ENCODE measurements at places on chromosomes 7 and 10.
A peak's percentile ranks its signal among the peaks of the same experiment; 100 is the strongest.

DNA sequence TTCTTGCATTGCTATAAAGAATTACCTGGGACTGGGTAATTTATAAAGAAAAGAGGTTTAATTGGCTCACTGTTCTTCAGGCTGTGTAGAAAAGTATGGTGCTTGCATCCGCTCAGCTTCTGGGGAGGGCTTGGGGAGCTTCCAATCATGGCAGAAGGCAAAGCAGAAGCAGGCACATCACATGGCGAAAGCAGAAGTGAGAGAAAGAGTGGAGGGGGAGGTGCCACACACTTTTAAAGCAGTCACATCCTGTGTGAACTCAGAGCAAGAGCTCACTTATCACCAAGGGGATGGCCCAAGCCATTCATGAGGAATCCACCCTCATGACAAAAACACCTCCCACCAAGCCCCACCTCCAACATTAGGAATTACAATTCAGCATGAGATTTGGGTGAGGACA, 303.5 kb downstream of the OTUD1 start:
- DNase-seq = no peak

- DNase-seq = peak; percentile 3
Measured at GRCh38 chr10:121823993-121824463, 103.8 kb downstream of the ATE1 start.

GRCh38 chr10:33321516-33321915, 13.0 kb downstream of the NRP1 start:
- no peak for DNase-seq

- DNase-seq = no peak
Measured at GRCh38 chr7:40879941-40880543, 745.2 kb downstream of the SUGCT start.

DNA sequence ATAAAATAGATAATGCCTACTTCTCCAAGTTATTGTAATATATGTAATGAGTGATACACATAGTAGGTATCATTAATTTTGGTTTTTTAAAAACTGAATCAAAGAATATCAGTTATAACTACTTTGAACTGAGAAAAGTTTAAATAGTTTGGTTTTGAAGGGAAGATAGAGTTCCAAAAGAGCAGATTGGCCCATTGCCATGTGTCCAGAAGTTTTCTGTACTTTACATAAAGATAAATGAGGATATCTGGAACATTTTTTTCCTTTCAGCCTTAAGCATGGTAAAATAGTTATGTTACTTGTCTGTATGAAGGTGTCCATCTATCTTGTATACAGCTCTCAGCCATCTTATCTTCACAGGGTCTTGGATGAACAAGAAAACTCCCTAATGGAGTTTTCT, 97.9 kb upstream of the MXI1 start:
- DNase-seq = no peak

GRCh38 chr10:1559311-1559710, 178.0 kb downstream of the ADARB2 start:
- DNase-seq = no peak

- DNase-seq = no peak
Measured at GRCh38 chr7:76073335-76073990, 25.6 kb downstream of the MDH2 start.

DNA sequence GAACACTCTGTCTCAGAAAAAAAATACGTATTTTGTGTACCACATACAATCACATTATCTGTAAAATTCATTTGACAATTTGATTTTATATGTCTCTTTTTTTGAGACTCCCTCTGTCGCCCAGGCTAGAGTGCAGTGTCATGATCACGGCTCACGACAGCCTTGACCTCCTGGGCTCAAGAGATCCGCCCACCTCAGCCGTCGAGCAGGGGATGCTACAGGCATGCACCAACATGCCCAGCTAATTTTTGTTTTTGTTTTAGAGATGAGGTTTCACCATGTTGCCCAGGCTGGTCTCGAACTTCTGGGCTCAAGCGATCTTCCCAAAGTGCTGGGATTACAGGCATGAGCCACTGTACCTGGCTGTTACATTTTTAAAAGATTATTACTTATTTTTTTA, 11.6 kb upstream of the BAZ1B start:
- no peak for DNase-seq

DNA sequence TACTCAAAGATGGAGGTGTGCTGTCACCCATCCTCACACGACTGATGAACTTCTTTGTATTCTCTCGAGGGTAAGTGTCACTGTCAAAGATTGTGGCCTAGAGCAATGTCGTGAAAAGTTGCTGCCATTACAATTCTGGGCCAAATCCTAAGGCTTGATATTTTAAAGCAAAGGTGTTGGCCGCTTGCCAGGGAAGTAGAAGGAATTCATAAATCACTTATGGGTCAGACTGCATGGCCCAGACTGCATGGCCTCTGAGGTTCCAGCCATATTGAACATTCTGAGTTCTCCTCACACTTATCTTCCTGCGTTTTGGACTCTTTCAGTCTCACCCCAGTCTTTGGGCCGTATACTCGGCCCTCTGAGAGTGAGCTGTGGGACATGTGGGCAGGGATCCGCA, 8.6 kb downstream of the MEST start:
- DNase-seq = no peak

DNA sequence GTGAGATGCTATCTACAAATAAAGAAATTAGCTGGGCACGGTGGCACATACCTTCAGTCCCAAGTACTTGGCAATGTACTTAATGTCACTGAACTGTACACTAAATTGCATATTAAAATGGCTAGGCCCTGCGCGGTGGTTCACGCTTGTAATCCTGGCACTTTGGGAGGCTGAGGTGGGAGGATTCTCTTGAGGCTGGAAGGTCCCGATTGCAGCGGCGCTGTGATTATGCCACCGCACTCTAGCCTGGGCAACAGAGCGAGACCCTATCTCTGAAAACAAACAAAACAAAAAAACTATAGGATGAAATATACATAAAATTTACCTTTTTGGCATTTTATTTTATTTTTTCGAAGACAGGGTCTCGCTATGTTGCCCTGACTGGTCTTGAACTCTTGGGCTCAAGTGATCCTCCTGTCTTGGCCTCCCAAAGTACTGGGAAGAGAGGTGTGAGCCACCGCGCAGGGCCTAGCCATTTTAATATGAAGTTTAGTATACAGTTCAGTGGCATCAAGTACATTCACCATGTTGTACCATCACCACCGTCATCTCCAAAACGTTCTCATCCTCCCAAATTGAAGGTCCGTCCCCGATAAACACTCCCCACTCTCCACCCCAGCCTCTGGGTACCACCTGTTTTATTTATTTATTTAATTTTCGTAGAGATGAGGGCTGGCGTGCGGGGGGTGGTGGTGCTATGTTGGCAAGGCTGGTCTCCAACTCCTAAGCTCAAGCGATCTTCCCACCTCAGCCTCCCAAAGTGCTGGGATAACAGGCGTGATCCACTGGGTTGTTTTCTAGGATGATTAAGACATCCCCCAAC, 1.3 kb upstream of the EIF3B start:
- no peak for DNase-seq

- no peak for DNase-seq
Measured at GRCh38 chr10:124472071-124472470, 10.4 kb downstream of the LHPP start.

GRCh38 chr7:25617673-25618072, 389.4 kb upstream of the NPVF start:
- no peak for DNase-seq

GRCh38 chr10:14656052-14656730, 118.5 kb downstream of the FAM107B start:
- no peak for DNase-seq

GRCh38 chr7:1520539-1521234, 9.8 kb upstream of the MAFK start:
- DNase-seq = no peak

DNA sequence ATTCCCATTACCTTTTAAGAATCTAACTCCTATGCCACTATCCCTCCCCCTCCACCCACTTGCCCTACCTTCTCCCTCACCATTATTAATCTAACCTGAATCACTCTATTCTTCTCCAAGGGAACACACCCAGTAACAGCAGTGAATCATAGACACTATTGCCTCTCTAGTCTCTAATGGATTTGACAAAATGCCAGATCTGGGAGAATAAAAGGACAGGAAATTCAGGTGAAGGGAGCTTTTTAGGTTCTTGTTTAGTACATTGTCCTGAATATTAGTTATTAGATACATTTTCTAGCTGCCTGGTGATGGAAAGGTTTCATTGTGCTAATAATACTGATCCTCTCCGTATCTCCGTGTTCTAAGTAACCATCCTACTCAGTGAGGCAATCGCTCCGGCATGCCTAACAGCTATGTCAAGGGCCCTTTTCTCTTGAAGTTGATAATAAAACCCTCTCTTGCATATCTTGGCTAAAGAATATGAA, 4.1 kb upstream of the SFR1 start:
- DNase-seq = peak; percentile 56

- DNase-seq = no peak
Measured at GRCh38 chr10:44911081-44911540, at the start of gene TMEM72. TMEM72 (plus strand) TSS chr10:44911337; CDS start chr10:44911513, 176 bp downstream.

- no peak for DNase-seq
Measured at GRCh38 chr10:9419757-9420156, 1365.3 kb downstream of the GATA3 start.

DNA sequence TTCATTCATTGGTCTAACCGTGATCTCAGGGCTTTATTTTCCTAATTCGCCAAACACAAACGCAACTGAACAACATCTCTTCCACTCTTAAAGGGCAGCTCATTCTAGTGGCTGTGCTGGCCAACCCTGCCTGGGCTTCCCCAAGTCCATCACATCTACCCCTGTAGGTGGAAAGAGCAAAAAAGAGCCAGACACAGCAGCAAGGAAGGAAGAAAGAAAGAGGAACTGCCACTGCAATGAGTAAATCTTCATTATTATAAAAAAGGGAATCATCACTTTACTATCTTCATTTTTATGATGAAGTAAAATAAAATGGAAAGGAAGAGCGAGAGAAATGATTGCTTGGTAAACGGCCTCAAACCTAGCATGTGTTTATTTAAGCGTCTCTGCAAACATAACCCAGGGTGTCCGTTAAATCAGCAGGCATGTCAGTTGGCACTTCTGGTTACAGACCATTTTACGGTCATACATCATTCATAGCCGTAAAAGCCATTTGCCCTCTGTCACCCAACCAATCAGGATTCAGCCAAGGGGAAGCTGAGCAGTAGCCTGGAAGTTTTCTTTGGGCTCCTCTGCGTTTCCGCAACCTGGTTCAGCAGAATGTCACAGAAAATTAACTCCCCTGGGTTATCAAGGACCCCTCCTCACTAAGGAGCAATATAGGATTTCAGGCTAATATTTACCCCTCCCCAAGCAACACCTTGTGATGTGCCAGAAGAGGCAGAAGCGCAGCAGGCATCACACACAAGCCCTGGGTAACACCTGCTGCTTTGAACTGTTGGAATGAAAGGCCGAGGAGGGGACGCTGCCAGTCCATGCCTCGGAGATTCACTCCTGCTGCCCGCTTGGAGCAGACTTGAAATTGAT, 234.0 kb downstream of the SNX10 start:
- DNase-seq = peak; percentile 60

- no peak for DNase-seq
Measured at GRCh38 chr10:119461380-119461779, 81.1 kb downstream of the RGS10 start.

- no peak for DNase-seq
Measured at GRCh38 chr10:105063796-105064195, 422.7 kb downstream of the SORCS3 start.

DNA sequence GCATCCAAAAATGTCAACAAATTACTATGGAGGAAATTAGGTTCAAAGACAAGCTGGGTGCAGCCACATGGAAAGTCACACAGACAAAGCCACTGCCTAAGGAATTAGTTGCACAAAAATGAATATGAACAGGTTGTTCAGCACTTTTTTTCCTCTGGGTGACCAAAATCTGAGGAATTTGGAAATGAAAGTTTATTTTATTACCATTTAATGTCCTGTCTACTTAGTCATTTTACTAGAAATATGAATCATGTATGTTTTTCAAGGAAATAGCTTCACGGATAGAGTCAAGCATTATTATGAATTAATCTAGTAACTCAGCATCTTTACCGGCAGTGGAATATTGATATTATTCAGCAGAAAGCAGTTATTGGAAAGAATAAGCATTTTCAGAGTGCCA, 106.3 kb downstream of the ANK3 start:
- DNase-seq = no peak

DNA sequence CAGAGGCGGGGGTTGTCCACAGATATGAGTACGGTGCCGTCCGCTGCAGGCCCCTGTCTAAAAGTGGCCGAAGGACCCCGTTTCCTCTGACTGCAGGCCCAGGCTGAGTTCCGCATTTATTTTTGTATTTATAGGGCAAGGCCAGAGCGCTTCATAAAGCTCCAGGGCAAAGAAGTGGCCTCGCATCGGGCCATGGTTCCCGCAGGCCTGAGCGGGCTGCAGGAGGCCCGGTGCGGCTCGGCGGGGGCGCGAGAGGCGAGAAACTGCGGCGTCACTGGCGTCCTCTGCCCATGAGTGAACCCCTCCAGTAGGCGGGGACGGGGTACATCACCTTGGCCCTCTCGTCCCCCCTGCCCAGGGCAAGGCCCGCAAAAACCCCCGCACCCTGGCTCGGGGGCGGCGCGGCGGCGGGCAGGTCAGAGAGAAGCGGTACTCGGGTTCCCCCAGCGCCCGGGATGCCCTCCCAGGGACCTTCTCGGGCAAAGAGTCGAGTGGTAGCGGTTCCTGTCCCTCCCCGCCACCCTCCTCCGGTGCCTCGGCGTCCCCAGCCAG, 355.7 kb downstream of the DNAJB6 start:
- no peak for DNase-seq

DNA sequence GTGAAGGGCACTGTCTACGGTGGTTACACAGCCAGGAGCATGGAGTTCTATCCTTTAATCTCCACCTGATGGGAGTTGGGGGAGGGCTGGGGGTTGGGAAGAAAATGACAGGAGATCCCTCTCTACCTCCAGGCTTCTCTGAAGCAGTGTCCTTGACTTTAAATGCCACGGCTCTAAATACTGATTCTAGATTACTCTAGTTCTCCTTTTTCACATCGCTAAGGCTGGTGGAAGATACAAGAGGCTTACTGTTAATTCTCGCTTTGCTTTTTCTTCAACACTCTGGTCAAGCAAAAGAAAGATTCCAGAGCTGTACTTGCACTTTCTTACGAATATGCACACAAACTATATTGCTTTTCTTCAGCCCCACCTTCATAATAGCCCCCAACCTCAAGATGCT, 30.5 kb downstream of the ARL3 start:
- DNase-seq = no peak

GRCh38 chr7:17406738-17407137, 108.3 kb downstream of the AHR start:
- DNase-seq = no peak

- no peak for DNase-seq
Measured at GRCh38 chr10:60224066-60224705, 165.5 kb downstream of the ANK3 start.

- no peak for DNase-seq
Measured at GRCh38 chr10:43953672-43954071, 305.0 kb upstream of the ZNF32 start.

DNA sequence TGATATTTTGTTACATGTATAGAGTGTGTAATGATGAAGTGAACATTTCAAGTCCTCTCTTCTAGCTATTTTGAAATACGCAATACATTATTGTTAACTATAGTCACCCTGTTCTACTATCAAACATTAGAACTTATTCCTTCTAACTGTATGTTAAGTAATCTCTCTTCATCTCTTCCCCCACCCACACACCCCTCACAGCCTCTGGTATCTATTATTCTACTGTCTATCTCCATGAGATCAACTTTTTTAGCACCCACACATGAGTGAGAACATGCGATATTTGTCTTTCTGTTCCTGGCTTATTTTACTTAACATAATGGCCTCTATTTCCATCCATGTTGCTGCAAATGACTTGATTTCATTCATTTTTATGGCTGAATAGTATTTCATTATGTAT, 57.7 kb upstream of the EGR2 start:
- no peak for DNase-seq

- DNase-seq = no peak
Measured at GRCh38 chr7:133609806-133610205, 356.9 kb downstream of the EXOC4 start.

GRCh38 chr7:109950256-109950655, 1140.7 kb upstream of the LRRN3 start:
- no peak for DNase-seq
